Natural killer cell (primary cell): ENCODE measurements at places on chromosomes 7 and 10. TPM values are rescaled to one million over a fixed set of nuclear protein-coding genes. Genes with fewer than 3 reads are reported as not detected.
A peak's percentile ranks its signal among the peaks of the same experiment; 100 is the strongest.

GRCh38 chr10:129964611-129965424 lies 744 bp upstream of the EBF3 start:
- no peaks in the 10 kb centered on the region for H3K36me3 ChIP-seq
- peaks cover 61% of the 10 kb centered on the region for H3K27me3 ChIP-seq
- no peak for DNase-seq
- peaks cover 14% of the 10 kb centered on the region for H3K4me1 ChIP-seq

- no peaks in the 10 kb centered on the region for H3K4me1 ChIP-seq
- no peaks in the 10 kb centered on the region for H3K27me3 ChIP-seq
- H3K27ac ChIP-seq: no peak overlapping the region
These were observed 114.9 kb upstream of the PTN start for GRCh38 chr7:137458399-137458798.

GRCh38 chr7:96321031-96321657 lies 754 bp downstream of the SLC25A13 start:
- H3K27me3 ChIP-seq: no peaks in the 10 kb centered on the region
- no peaks in the 10 kb centered on the region for H3K36me3 ChIP-seq
- H3K4me3 ChIP-seq: peak overlapping the region; percentile 92
- DNase-seq: no peak
- H3K4me1 ChIP-seq: peaks cover 4% of the 10 kb centered on the region

DNA sequence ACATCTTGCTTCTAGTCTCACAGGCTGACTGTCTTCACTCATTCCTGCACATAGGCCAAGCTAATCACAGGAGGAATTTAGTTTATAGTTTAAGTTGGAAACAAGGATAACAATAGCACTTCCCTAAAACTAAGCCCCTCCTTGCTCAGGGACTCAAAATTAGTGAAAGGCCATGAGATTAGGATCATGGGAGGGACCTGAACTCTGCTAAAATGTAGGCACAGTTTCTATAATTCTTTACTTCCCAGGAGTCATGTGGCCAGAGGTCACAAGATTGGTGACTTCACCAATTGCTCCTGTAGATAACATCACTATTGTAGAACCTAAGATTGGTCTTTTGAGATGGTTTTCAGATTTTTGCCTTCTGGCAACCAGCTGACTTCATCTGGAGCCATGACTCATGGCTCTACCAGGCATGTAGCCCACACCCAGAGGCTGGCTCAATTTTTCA lies 14.8 kb upstream of the UPP1 start:
- H3K27me3 ChIP-seq: no peaks in the 10 kb centered on the region
- H3K36me3 ChIP-seq: no peaks in the 10 kb centered on the region
- H3K4me1 ChIP-seq: no peaks in the 10 kb centered on the region
- DNase-seq: no peak
- no peak overlapping the region for H3K4me3 ChIP-seq

DNA sequence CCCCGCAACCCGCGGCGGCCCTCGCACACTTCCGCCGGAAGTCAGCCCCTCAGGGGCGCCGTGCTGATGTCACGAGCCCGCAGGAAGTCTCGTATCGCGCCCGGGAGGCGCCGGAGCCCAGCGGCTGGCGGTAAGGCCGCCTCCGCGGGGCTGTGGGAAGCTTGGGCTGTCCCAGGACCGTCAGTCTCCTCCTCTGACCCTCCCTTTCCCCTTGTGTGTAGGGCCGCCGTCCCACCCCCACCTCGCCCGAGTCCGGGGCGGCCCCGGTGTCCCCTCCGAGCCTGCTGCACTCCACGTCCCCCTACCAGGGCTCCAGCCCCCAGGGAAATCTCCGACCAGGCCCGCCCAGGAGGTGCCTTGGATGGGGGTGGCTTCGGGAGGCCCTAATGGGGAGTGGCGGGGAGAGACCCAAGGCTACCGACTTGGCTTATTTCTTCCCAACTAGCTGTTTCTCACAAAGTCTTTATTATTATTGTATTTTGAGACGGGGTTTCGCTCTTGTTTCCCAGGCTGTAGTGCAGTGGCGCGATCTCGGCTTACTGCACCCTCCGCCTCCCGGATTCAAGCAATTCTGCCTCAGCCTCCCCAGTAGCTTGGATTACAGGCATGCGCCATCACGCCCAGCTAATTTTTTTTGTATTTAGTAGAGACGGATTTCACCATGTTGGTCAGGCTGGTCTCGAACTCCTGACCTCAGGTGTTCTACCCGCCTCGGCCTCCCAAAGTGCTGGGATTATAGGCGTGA lies at the start of gene ZDHHC4:
Gene ZDHHC4 (plus strand): TSS at position 86 of the 745 bp plus-strand sequence. CDS start 3,108 bp downstream, outside the sequence.
- peak within 1 kb of the TSS; percentile 92 for H3K4me3 ChIP-seq
- H3K36me3 ChIP-seq: peaks cover 11% of the 10 kb centered on the region
- H3K4me1 ChIP-seq: peaks cover 15% of the 10 kb centered on the region
- H3K27me3 ChIP-seq: no peaks in the 10 kb centered on the region
- DNase-seq: peak; percentile 86

- no peak overlapping the region for H3K4me3 ChIP-seq
- no peaks in the 10 kb centered on the region for H3K27me3 ChIP-seq
- H3K36me3 ChIP-seq: no peaks in the 10 kb centered on the region
- no peak for DNase-seq
These were observed 87.4 kb upstream of the DDC start for GRCh38 chr7:50652400-50653125.

- no peaks in the 10 kb centered on the region for H3K27me3 ChIP-seq
- no peak for DNase-seq
- H3K4me1 ChIP-seq: no peaks in the 10 kb centered on the region
- no peak overlapping the region for H3K4me3 ChIP-seq
- no peaks in the 10 kb centered on the region for H3K36me3 ChIP-seq
These were observed 48.1 kb upstream of the EXOC6 start for GRCh38 chr10:92800134-92800733.

GRCh38 chr10:66680886-66681285 lies 244.9 kb upstream of the LRRTM3 start:
- no peak overlapping the region for H3K27ac ChIP-seq
- H3K4me1 ChIP-seq: no peaks in the 10 kb centered on the region
- no peaks in the 10 kb centered on the region for H3K27me3 ChIP-seq
- no peak overlapping the region for H3K4me3 ChIP-seq
- no peaks in the 10 kb centered on the region for H3K36me3 ChIP-seq

Gene TMEM139
- not detected for total RNA-seq
